Skeletal muscle tissue (tissue), 5 donors: ENCODE measurements at places on chromosomes 6 and 20. TPM values are rescaled to one million over a fixed set of nuclear protein-coding genes. Genes with fewer than 3 reads are reported as not detected.

KHDC1L gene
- total RNA-seq = not detected

LSM2 gene
- total RNA-seq = 45.9 TPM

ULBP3 gene
- 1.0 TPM for total RNA-seq

PROKR2 gene
- total RNA-seq = not detected

SLC22A7 gene
- not detected for total RNA-seq

ANGPT4 gene
- total RNA-seq = under 0.01 TPM
